A549 treated with ZK216348 at 1 μM for 4 hours (cell line): ENCODE measurements at places on chromosomes 11 and 22. TPM values are rescaled to one million over a fixed set of nuclear protein-coding genes. Genes with fewer than 3 reads are reported as not detected.

CNGA4 gene
- total RNA-seq: 0.12 TPM in 2 of 5 replicates, not detected in the others

CYTH4 gene
- total RNA-seq: 0.34 to 2.1 TPM (median 0.76 TPM) in 5 replicates

SLC35E4 gene
- 4.9 to 7.8 TPM (median 6.7 TPM) in 5 replicates for total RNA-seq

RTN4RL2 gene
- total RNA-seq: 40.5 to 105 TPM (median 92.6 TPM) in 5 replicates

OR2AT4 gene
- total RNA-seq: not detected in 5 replicates

UEVLD gene
- 16.2 to 27.2 TPM (median 19.8 TPM) in 5 replicates for total RNA-seq
